Urinary bladder (tissue), 4 donors: ENCODE measurements at places on chromosomes 1 and 21.
A peak's percentile ranks its signal among the peaks of the same experiment; 100 is the strongest.

DNA sequence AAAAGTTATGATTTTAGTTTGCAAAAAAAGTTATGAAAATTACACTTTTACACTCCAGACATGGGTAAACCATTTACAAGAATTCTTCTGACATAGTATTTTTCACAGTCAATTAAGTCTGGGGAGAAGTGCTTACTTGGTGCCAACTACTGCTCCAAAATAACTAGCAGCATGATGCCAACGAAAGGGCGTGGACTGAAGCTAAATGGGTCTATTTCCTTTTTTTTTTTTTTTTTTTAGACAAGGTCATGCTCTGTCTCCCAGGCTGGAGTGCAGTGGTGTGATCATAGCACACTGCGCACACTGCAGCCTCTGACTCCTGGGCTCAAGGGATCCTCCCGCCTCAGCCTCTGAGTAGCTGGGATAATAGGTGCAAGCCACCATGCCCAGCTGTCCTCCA, 43.2 kb downstream of the FMO4 start:
- DNase-seq, result no peak

DNA sequence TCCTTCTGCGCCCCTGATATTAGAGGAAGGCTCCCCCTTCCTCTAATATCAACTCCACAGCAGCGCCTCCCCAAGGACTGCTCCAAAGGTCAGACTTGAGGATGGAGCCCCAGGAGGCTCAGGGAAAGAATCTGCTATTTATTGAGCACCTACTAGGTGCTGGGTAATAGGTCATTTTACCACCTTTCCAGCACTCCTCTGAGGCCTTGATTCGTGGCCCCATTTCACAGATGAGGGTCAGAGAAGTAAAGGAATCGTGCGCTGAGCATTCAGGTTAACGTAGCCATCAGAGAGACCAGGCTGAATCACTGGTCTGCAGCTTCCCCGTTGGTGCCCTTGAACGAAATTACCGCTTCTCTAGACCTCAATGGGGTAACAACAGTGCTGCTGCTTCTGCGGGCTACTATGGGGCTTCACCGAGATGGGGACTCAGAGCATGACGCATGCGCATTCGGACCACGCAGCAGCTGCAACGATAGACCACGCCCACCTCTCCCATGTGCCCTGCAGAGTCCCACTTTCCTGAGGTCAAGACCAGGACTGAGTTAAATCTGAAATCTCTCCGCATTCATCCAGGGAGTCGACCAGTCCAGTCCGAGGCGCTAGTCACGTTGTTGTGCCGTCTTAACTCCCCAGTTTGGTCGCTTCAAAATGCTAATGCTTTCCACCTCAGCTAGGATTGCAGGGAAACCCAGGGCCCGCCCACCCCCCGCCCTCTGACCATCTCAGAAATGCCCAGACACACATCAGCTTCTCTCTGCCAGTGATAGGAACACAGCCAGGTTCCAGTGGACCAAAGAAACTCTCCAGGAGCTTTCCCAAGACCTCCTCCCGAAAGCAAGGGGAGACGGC, 12.9 kb downstream of the CAMK2N1 start:
- DNase-seq, result no peak

DNA sequence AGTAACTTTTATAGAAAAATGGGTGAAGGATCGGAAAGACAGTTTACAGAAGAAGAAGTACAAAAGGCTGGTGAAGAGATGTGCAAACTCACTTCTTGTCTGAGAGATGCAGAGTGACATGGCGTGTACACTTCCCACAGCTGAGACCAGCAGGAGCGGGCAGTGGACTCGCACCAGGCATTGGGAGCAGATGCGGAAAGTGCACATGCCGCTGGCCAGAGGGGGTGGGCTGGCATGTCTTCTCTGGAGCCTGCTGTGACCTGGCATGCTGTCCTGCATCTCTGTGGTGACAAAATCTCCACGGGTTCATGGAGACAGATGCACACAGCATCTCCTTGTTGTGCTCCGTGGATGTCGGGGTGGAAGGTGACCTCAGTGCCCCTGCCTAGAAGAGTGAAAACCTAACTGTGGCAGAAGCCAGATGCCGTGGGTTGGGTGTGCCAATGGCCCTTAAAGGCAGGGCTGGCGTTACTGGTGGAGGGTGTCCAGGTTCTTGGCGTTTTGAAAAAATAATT, 128.6 kb upstream of the COL6A1 start:
- DNase-seq, result no peak

GRCh38 chr1:235902677-235903542, 36.2 kb upstream of the LYST start:
- no peak for DNase-seq

DNA sequence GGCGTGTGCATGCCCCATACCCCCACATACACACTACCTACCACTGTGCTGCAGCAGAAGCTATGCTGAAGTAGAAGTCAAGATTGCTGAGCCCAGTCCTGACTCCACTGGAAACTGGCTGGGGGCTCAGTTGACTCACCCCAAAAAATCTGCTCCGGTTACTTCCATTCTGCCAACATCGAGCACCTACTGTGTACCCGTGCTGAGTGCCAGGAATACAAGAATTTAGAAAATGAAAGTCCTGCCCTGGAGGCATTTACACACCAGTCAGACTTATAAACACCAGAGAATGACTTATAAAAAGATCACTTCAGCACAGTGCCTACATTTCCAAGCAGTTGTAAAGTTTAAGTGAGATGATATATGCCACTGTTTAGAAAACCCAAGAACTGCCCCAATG, 99.1 kb downstream of the NMNAT2 start:
- DNase-seq, result no peak

- peak; percentile 17 for DNase-seq
Measured at GRCh38 chr1:161427733-161428516, 60.2 kb upstream of the CFAP126 start.

GRCh38 chr1:178166429-178167024, 72.6 kb downstream of the RASAL2 start:
- DNase-seq, result no peak

GRCh38 chr1:200776949-200777348, 38.3 kb downstream of the CAMSAP2 start:
- no peak for DNase-seq

DNA sequence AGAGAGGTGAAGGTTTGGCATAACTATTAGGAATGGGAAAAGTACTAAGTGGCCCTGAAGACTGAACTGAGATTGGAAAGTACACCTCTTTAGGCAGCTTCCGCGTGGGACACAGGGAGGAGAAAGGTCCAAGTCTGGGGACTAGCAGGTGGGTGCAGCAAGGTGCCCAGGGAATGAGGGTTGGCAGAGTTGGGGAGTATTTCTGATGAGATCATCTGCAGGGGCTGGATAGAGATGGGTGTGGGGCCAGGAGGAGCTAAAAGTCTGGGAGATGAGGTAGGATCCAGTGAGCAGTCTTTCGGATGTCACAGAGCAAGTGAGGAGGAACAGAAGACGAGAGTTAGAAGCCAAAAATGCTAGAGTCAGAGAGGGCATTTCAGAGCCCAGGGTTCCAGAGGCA, 36.1 kb downstream of the CDCA8 start:
- no peak for DNase-seq

DNA sequence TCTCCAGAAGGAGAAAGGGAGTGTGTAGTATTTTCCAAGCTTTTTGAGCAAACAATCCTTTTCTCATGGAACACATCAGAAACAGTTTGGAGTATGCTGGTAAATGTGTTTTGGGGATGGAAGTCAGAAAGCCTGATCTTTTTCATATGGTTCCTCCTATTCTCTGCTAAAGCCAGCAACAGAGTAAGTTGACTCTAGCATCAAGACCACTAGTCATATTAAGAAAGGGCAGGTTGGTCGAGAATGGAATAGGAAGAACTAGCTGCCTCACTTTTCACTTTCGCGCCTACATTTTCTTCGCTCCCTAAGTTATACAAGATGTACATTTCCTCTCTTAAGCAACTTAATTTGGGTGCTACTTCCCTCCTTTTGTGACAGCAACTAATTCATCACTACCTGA, 24.0 kb downstream of the PPT1 start:
- no peak for DNase-seq

- no peak for DNase-seq
Measured at GRCh38 chr1:12358499-12358898, 128.7 kb downstream of the VPS13D start.

GRCh38 chr21:29953690-29954089, 13.9 kb upstream of the GRIK1 start:
- DNase-seq, result no peak

DNA sequence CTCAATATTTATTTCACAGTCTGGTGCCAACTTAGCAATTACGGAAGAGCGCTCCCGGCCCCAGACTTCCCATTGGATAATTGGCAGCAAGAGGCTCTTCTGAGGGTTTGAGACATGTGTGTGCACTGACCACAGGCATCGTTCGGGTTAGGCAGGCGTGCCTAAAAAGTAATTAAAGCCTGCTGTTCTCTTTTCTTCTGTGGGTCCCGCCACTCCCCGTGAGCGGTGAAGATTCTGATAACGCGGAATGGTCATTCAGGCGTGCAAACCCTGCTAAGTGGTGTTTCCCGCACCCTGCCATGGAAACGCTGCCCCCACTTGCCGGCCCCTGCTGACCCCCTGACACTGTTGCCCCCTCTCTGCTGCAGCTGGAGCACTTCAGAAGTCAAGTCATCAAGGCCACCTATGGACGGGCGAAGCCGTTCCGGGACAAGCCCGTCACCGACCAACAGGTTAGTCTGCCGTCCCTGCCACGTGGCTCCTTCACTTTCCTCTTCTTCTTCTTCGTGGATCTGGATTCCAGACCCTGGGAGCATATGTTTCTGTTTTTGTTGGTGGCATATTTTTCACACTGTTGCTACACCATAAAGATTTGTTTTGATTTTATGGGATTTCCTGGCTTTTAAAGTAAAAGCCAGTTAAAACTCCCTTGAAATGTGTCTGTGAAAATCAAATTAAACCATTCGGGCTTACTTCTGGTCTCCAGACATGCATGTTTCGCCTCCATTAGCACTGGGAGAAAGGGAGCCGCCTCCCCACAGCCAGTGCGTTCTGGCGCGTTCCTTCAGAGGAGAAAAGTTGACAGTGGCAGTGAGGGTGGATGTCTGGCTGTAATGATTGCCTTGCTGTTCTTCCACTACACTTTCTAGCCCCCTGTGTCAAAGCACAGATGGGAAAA, 79.9 kb downstream of the FHAD1 start:
- DNase-seq, result no peak

GRCh38 chr1:156884560-156885184, 8.8 kb upstream of the PEAR1 start:
- no peak for DNase-seq

DNA sequence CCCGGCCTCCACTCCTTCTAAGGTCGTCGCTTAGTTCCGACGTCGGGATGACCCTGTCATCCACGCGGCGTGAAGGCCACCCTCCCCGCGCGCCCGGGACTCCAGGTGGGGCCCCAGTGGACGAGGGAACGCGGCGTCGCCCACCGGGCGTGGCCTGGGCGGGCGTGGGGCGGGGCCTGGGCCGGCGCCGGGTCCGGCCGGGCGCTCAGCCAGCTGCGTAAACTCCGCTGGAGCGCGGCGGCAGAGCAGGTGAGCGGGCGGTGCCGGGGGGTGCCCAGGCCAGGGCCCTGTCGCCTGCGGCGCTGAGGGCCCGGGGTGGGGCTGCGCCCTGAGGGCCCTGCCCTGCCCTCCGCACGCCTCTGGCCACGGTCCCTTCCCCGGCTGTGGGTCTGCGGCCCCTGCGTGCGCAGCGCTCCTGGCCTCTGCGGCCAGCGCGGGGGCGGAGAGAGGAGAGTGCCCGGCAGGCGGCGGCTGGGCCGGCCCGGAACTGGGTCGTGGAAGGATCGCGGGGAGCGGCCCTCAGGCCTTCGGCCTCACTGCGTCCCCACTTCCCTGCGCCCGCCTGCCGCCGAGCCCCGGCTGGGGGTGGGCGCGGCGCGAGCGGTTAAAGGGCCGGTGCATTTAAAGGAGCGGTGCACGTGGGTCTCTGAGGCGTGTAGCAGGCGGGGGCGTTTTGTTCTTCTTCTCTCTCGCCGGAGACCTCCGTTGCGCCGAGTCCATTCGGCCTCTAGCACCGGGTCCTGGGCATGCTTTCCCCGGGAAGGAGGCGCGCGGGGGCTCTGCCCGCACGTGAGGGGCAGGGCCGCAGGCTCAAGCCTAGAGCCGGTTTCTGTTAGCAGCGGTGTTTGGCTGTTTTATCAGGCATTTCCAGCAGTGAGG, at the start of gene PSEN2:
TSS of gene PSEN2 (plus strand) at position 216 of the 879 bp plus-strand sequence. CDS start 11,292 bp downstream, outside the sequence.
- DNase-seq, result no peak

DNA sequence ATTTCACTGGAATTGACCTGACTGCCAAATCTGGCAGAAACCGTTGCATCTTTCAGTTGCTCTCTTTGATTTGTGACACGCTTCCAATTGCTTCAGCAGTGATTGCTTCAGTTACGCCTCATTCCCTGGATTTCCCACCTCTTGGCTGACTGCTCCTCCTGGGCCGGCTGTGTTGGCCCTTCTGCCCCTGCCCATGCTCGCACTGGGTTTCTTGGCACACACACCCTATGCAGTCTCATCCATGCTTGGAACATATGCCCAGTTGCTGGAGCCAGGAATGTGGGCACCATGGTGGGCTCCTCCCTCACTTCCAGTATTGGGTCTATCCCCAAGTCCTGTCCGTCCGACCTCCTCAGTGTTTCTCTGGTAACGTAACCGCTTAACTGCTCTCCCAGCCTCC, 2.2 kb upstream of the ZBTB21 start:
- no peak for DNase-seq

DNA sequence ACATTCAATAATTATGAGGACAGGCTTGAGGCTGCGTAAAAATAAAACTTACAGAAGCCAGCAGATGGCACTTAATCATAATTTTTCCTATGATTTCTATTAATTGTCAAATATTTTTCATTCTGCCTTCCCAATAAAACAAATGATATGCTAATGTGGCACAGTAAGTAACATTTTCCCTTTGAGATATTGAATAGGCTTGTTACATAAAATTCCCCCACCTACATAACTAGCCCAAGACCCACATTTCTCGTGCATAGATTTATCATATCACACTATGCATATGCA, 55.4 kb upstream of the PTGFRN start:
- DNase-seq, result no peak

- DNase-seq, result no peak
Measured at GRCh38 chr1:178126741-178127185, 32.9 kb downstream of the RASAL2 start.

DNA sequence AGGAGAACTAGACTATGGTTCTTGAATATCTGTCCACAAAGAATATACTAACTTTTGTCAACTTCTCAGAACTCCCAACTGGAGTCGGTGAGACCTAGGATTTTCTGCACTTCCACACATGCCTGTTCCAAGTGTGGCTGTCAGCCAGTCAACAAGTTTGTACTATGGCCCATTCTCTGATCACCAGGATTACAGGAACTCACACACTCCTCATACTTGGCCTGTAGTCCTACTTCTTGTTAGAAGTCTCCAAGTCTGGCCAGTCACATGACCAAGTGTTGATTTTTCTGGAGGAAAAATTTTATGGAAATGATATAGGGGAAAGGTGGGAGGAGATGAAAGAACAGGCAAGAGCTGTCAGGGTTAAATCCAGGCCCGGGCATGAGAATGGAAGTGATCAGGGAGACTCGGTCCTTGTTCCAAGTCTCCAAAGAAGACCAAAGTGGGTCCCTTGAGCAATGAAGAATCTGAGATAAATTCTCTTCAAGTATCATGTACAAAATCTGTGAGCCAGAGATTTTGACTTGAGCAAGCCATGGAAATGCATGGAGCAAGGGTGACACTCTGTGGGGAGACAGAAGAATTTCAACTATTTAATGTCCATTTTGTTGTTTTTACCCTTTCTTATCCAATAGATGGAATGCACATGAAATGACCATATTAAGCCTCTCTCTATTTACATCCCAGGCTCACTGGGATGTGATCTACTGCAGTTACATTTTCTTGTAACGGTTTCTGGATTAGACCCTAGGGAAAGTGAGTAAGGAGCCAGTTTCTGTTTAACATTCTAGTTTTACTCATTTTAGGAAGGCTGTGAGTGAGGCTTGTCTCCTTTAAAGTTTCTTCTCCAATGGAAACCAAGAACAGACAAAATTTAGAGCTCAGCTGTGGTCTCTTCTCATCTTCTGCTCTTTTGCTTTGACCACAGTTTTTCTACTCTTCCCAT, 320.9 kb downstream of the ASTN1 start:
- DNase-seq, result peak; percentile 26
